CD4-positive, alpha-beta T cell treated with Interleukin-17A for 1 hour (primary cell): ENCODE measurements at places on chromosomes 6 and 20.
A peak's percentile ranks its signal among the peaks of the same experiment; 100 is the strongest.

GRCh38 chr6:70304616-70305015, 1.7 kb upstream of the COL9A1 start:
- DNase-seq = no peak

- DNase-seq = no peak
Observed at GRCh38 chr6:166010136-166010960, 157.3 kb downstream of the TBXT start.

DNA sequence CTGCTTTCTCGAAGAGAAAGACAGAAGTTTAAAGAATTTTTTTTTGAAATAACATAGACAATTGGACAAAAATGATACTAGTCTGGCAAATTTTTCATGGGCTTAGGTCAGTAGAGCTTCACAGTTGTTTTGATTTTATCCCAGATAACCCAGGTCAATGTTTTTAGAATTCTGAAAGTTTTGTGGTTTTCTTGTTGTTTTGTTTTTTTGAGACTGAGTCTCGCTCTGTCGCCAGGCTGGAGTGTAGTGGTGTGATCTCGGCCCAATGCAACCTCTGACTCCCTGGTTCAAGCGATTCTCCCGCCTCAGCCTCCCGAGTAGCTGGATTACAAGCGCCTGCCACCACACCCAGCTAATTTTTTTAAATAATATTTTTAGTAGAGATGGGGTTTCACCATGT, 22.8 kb downstream of the KIF13A start:
- DNase-seq = no peak

DNA sequence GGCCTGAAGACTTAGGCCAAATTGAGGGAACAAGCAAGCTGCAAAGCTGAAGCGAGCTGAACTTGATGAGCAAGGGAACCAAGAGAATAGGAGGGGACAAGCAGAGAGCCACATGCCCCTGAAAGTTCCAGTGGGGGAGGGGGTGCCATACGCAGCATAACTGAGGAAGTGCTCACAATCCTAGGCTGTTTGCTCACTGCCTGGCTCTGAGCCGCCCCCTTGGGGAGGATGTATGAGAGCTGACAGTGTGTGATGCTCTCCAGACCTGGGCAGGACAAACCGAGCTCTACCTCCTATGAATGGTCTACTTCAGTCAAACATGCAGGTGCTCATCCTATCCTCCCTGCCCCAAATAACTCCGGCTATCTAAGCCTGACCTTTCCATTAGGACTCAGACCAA, 52.1 kb downstream of the FAXC start:
- DNase-seq = no peak

GRCh38 chr6:2204272-2204671, 41.1 kb downstream of the GMDS start:
- no peak for DNase-seq

DNA sequence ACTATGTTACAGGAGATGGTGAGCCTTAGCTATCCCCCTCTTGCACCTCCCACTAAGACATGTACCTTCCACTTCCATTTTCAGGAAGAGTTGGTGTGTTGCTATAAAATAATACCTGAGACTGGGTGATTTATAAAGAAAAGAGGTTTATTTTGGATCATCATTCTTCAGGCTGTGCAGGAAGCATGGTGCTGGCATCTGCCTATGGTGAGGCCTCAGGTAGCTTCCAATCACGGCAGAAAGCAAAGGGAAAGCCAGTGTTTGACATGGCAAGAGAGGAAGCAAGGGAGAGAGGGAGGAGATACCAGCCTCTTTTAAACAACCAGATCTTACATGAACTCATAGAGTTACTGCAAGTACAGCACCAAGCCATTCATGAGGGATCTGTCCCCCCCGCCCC, 32.2 kb downstream of the GSS start:
- no peak for DNase-seq

- no peak for DNase-seq
Observed at GRCh38 chr6:51926125-51926524, 161.3 kb downstream of the PKHD1 start.

GRCh38 chr6:127690092-127690491, 113.1 kb downstream of the C6orf58 start:
- DNase-seq = no peak

GRCh38 chr20:21421601-21422236, 24.4 kb upstream of the NKX2-4 start:
- DNase-seq = no peak

- no peak for DNase-seq
Observed at GRCh38 chr6:22471132-22471690, 98.2 kb upstream of the HDGFL1 start.

DNA sequence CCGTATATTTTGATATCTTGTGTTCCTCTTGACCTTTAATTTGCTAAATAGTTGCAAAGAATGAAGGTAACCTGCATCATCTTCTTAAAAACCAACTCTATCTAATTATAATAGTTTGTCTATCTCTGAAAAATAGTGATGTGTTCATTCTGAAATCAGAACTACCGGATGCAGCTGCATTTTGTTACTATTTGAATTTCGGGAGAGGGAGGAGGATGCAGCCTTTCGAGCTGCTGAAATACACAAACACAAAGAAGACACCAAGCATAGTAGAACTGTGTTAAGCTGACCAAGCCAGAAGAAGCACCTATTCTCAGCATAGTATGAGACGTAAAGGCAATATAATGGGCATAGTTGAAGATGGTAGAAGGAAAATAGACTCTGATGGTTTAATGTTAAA, 33.1 kb downstream of the PTPN1 start:
- DNase-seq = no peak

- no peak for DNase-seq
Observed at GRCh38 chr20:47355489-47356219, 845 bp downstream of the ZMYND8 start.

DNA sequence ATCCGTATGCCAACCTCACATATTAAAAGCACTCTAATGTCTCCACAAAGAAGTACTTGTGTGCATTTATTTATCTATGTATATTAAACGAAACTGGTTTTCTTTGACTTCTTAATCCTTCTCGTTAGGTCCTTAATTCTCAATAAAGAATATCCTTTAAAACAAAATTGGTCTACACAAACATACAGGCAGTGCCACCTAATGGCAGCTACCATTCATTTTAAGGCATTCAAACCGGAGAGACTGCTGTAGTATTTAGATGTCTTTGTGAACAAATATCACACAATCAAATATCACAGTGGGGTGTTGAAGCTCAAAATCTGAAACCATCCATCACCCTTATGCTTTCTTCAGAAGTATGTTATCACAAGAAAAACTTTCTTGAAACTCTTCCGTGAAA, 96.6 kb upstream of the IRAK1BP1 start:
- DNase-seq = no peak

GRCh38 chr6:51959744-51960383, 127.5 kb downstream of the PKHD1 start:
- DNase-seq = peak; percentile 3

GRCh38 chr6:164294047-164294784, 879.7 kb downstream of the QKI start:
- no peak for DNase-seq

DNA sequence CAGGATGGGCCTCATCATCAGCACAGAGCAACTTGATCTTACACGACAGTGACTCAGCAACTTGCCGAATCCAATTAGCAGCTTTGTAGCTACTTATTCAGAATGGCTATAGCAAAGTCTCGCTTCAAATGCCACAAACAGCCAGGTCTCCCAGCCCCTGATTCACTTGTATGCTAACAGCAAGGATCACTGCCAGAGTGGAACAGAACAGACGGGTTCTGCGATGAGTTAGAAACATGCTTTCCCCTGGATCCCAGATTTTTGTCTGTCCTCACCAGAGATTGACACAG, 254.4 kb downstream of the NRN1 start:
- DNase-seq = no peak

DNA sequence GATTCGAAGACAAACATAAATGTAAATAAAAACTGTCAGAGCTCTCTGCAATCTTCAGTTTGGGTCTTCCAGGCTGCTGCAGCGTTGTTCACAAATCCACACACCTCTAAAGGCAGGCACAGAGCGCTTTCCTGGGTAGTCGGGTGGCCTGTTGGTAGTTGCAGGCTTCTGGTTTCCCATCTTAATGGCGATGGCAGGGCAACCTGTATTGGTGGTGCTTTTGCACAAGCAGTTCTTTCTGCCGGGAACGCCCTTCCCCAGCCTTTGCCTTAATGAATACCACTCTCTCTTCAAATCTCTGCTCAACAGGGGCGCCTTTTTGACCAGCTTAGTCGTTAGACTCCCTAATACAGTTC, 723 bp upstream of the IFT52 start:
- no peak for DNase-seq

GRCh38 chr20:5180933-5181332, 54.1 kb downstream of the CDS2 start:
- DNase-seq = no peak

- DNase-seq = no peak
Observed at GRCh38 chr20:23966927-23967615, 21.5 kb downstream of the GGTLC1 start.

DNA sequence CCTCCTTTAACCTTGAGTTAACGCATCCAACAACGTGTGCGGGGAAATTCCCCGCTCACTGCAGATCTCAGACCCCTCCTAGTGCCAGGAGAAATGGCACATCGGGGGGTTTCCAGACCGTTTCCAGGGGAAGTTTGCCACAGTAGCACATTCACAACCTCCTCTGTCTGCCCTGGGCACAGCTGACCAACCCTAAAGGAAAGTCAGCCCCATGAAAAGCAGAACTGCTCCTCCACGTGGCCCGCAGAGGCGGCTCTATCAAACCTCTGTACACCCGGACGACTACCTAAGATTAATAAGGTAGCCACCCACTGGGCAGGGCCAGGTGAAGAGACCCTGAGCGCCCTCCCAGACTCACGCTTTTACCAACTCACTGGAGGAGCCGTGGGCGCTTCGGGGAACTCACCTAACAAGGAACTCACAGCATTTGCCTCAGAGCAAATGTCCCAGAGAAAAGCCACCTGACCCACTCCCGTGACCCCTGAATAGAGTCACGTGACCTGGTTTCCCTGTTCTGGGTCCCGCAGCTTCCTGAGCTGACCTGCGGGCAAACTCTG, 93.1 kb downstream of the PRND start:
- DNase-seq = peak; percentile 93

DNA sequence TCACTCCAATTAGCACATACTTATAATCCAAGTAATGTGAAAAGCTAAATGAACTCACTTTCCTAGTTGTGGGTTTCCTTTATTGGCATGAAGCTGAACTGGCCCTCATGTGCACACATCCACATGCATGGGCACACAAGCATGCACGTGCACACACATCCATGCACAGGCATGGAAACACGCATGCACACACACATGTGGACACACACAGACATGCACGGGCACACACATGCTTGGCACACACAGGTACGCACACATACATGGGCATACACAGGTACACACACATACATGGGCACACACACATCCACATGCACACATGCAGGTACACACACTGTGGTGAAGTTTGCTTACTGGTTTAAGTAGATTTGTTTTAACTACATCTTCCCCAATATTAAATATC, 23.8 kb downstream of the SYNDIG1 start:
- DNase-seq = no peak

DNA sequence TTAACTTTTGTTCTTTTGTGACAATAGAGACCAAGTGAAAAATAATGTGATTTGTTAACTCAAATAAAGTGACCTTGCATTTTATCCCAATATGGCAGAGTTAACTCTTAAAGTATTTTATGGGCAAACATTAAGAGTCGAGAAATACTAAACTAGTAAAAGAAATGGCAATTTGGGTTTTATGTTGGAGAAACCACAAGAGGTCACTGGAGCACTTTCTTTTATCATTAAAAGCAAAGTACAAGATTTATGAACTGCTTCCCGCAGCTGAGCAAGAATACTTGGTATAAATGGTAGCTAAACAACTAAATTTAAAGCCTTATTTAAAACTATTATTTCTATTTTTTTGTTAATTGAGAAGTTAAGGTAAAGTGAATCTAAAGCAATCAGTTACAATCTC, 33.5 kb upstream of the MCM9 start:
- peak; percentile 11 for DNase-seq

DNA sequence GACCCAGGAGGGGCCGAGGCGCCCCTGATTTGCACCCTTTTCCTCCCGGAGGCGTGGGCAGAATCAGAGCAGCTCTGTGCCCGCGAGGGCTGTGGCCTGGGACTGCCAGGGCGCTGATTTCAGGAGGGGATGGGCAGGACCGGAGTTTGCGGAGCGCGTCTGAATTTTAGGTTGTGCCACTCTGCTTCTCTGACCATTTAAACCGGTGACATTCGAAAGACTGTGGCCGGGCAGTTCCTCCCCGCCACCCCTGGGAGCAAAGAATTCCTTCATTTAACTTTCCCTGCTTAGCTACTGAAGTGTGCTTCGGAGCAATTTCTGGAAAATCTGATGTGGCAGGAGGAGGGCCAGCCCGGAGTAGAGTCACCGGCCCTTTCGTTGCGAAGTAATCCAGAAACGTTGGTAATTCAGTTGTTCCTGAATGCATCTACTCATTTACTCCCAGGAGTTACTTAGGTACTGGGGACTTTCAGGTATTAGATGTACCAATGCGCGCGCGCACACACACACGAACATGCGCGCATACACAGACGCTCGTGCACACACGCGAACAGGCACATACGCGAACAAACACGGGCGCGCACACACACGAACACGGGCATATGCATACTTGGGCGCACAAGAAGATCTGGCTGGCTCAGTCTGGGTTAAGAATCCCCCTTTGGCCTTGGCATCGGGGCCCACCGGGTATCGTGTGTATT, 568 bp downstream of the CCDC170 start:
- DNase-seq = no peak

GRCh38 chr6:23681743-23682142, 444.3 kb upstream of the NRSN1 start:
- no peak for DNase-seq

DNA sequence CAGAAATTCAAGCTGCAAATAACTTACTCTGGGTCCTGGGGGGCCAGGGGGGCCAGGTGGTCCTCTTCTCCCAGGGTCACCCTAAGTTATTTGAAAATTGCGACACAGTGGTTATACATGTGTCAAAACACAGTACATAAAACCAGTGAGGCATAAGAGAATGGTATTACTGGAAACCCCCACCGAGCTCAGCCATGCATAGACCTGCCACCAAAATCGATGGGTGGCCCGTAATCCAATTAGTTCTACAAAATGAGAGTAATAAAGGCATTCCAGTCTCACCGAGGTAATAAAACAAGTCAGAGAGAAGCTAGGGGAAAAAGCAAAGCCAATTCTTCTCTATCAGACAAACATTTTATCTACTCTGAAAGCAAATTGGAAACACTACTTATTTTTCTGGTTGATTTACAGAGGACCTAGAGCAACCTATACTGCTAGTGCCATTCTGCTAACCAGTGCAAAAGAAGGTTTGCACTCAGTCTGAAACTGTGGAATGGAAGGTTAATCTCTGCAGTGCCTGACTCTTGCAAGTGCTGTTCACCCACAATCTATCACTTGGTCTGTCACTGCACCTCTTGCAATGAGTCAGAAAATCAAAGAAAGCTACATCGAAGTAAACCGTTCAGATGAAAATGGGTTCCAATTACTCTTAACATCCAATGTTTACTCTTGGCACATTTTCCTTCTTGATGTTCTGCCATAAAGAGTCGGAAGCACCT, 32.4 kb downstream of the COL9A1 start:
- DNase-seq = no peak
